ENCODE measurements at places on chromosomes 16 and 17. TPM values are rescaled to one million over a fixed set of nuclear protein-coding genes. Genes with fewer than 3 reads are reported as not detected.
A peak's percentile ranks its signal among the peaks of the same experiment; 100 is the strongest.

GRCh38 chr17:17900615-17901520 lies 64.1 kb upstream of the SREBF1 start:
- peak; percentile 54 for DNase-seq

- no peak for DNase-seq
Measured at GRCh38 chr16:75558846-75559401, 2.9 kb upstream of the TMEM231 start.

GRCh38 chr16:84355149-84355548 lies 13.2 kb upstream of the ATP2C2 start:
- no peak for DNase-seq

DNA sequence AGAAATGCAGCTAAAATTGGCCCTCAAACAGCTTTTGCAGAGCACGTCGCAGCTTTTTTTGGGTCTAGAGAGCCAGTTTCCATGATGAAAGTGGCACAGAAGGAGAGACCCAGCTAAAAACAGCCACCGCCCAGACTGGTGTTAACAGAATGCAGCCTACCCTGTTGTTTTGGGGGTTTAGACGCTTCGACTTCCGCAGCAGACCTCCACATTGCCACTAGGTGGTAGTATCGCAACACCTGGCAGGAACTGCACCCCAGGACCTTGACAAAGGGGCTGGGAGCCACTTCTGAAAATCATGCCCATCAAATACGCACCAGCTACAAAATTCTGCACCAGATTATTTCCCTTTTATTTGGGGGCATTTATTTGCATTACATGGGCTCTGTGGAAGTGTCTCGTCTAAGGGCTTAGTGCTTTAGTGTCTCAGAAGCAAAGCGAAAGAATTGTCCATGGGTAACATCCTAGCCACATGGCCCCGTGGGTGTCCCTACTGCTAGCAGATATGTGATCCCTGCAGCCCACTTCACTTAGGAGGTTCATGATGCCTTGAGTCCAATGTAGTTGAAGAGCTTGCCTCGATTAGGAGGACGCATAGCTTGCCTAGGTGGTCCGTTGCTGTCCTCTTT lies 167.1 kb downstream of the HAPSTR1 start:
- peak; percentile 86 for DNase-seq

- DNase-seq: no peak
Measured at GRCh38 chr17:62405451-62405850, 18.2 kb upstream of the METTL2A start.

DNA sequence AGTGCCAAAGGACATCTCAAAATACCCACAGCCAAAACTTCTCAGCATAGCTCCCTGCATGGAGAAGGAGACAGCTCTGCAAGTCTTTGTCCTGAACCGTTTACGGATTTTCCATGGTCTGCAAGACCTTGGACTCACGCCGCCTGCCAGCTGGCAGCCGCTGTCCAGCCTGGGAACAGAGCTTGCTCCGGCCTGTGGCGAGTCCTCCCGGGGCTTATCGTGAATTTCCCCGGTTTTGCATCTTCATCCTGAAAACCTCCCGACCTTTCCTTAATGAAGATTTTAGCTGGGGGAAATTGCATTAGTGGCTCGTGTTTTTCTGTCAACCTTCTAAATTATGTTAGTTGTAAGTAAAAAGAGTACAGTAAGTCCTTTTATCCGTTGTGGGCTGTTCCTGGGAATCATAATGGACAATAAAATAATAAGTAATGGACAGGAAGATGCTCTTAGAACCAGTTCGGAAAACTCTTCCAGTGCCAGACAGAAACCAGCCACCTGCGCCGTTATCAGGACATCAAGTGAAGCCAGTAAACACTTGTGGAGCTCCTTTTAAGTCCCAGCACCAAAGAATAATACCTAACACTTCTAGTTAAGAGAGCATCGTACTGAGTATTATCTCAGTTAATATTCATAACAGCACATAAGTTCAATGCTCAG lies 112.4 kb upstream of the NOL11 start:
- peak; percentile 62 for DNase-seq

GRCh38 chr16:2160915-2161551 lies 5.5 kb downstream of the TRAF7 start:
- DNase-seq: no peak

GRCh38 chr16:72978212-72978611 lies 69.7 kb downstream of the ZFHX3 start:
- DNase-seq: no peak

DNA sequence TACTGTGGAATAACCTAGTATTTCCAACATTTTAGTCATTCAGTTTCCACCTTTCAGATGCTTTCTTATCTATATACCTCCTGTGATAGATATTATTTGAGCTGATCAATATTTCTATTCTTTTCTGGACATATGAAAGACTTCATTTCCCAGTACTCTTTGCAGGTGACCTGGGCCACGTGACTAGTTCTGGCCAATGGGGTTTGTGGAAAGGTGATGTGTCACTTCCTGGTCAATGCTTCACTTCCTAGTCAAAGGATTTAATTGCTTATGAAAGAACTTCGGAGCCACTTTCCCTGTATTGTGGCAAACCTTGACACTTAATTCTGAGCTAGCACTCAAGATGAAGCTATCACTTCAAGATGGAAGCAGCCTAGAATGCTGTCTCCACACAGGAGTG lies 248.9 kb upstream of the FOXF1 start:
- no peak for DNase-seq

GRCh38 chr17:50270435-50271362 lies 3.6 kb upstream of the TMEM92 start:
- no peak for DNase-seq

DNA sequence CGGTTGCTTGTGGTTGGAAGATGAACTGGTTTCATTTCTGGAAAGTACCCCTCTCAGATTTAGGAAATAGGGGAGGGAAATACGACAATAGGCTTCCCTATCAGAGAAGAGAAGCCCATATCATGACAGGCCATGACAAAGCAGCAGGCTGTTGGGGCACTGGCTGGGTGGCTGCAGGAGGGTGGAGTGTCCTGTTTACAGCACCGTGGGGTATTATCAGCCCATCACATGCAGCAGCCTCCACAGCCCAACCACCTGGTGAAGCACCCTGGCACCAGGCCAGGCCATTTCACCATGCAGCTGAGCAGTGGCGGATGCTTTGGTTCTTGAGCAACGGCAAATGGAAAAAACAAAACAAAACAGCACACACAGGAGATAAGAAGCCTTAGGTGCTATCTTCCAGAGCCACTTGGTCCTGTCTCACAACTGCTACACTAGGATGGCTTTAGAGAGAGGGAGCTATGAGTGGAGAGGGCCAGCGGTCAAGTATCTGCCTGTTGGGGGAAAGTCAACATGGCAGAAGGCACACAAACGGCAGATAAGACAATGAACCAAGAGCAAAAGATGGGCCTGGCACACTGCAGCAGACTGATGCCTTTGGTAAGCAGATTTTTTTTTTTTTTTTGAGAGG lies 24.2 kb downstream of the FAM117A start:
- DNase-seq: no peak

DNA sequence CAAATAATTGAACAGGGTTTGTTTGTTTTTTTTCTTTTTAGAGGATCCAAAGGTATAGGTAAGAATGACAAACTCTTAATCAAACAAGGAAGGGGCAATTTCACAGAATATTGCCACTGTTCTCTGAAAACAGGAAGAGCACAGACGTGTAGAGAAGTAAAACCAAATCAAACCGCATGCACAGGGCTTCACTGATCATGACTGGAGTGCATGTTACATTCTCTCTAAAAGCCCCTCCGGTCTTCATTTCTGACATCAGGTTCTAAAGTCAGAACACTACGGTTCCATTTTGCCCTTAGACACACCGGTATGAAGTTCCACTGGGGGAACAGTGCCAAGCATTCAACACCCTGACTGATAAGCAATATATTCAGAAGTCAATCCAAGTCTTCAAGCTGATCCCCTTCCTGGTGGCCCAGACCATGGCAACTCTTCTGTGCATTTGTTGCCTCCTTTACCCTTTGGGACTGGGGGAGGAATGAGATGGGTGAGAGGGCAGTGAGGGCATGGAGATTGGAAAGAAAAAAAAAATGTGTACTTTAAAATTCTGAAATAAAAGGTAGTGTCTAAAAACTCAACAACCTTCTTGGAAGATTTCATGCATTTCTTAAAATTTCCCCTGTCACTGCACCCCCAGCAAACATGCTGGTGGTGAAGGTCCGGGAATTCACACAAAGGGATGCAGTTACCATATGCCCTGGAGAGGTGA lies 1.4 kb downstream of the MMD start:
- DNase-seq: no peak

DNA sequence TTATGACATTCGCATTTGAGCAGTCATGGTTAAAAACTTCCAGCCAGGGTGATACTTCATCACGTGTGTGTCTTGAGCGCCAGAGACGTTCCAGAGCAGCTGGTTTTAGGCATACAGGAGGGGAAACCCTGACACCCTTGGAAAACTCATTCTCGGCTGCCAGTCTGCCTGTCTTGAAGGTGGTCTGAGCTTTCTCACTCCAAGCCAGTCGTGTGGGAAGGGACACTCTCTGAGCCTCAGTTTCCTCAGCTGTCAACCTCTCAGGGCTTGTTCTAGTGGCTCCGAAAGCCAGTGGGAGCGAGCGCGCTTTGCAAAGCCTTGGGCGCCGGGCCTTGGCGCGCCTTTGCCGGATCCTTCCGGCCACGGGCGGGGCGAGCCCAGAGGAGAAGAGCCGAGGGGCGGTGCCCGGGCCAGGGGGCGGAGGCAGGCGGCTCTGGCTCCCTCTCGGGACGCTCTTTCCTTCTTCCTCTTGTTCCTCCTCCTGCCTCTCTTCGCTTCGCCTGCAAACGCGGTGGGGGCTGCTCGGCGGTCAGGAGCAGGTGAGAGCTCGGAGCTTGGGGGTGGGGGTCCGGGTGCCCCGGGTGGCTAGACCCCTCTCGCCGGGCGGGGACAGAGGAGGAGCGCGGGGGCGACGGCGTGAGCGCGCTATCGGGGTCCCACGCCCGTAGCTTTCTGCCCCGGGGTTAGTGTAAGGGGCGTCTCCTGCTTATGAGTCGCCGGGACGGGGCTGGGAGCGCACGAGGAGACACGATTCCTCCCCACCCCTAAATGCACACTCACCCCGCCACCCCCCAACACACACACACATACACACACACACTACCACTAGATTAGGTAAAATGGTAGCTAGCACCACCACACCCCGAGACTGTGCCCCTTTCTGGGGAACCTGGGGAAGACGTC lies at the start of gene LDAF1:
Gene LDAF1 (plus strand): TSS at position 467 of the 903 bp plus-strand sequence. CDS start 2,509 bp downstream, outside the sequence.
- DNase-seq: peak; percentile 50

DNA sequence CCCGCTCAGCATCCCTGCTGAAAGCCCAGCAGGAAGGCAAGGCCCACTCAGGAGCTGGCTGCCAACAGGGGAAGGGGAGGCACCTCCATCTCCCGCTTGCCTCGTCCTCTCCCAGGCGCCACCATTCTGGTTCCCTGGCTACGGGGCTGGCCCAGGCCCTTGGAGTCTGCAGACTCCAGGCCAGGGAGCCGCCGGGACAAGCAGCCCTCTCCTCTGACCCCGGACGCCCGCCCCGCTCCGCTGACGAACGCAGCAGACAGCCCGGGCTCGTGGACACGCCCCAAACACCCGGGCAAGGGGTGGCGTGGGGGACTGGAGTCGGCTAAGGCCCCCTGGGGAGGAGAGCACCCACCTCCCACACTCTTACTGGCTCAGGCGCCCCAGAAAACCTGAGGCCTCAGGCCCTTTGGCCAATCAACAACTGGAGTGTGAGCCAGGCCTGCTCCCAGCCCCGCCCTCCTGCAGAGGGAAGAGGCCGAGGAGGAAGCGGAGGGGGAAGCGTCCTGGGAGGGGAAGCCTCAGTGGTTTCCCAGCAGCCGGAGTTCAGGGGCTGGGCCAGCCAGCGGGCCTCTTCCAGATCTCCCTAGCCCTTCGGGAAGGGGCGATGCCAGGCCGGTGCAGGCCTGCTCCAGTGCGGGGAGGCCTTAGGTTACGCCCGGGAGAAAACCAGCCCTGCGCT lies 4.2 kb downstream of the MNT start:
- peak; percentile 69 for DNase-seq

GRCh38 chr17:5254414-5254813 lies 19.8 kb upstream of the SCIMP start:
- DNase-seq: no peak

GRCh38 chr16:61596655-61597054 lies 439.6 kb downstream of the CDH8 start:
- DNase-seq: peak; percentile 83

DNA sequence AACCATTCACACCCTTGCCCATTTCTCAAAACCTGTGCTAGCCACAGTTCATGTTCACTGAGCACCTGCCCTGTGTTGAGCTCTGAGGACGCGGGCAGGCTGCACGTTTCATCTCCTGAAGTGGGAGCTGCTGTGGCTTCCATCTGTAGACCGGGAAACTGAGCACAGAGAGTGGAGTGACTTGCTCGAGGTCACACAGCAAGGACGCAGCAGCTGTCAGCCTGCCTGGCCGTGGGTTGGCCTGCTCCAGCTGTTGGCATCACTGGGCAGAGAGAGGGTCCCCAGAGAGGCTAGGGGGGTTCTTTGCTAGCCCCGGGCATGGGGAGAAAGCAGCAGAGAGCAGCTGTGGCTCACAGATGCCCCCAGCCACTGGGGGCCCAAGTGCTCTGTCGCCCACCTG lies 28.8 kb downstream of the ZFPM1 start:
- DNase-seq: no peak

DNA sequence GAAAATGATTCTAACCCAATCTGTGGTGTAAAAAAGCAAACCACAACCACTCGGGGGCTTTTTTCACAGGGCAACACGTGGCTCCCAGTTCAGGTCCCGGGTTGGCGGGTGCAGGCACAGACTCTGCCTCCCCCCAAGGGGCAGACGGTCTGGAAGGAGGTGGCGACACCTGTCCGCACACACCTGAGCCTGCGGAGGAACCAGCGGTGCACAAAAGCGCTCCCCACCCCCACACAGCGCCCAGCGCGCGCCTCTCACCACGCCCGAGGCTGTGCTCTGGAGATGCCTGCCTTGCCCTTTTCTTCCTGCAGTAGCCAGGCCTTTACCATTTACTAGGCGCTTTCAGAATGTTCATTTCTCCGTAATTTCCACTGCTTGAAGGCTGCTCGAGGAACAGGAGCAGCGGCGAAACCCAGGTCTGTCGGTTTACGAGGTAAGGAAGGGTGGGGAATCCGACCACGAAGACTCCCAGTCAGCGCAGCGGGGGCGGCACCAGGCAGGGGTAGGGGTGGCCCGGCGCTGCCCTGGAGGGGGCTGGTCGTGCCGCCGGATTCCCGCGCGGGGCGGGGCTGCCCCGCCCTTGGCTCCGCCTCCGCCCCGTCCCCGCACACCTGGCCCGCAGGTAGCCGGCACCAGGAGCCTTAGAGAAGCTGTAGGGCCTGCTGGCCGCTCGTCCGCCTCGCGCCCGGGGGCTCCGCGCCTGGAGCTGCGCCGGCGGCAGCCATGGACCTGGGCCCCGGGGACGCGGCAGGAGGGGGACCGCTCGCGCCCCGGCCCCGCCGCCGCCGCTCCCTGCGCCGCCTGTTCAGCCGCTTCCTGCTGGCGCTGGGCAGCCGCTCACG lies at the start of gene USP43:
Gene USP43 (plus strand): TSS at position 608 of the 842 bp plus-strand sequence. CDS start 116 bp downstream, at position 724.
- DNase-seq: peak; percentile 59

The CMTM2 gene
- polyA plus RNA-seq: 0.32 TPM

The TBC1D3K gene
- polyA plus RNA-seq: not detected

The ITGAD gene
- not detected for polyA plus RNA-seq

The TMC7 gene
- 4.5 TPM for polyA plus RNA-seq

The NXN gene
- polyA plus RNA-seq: 127 TPM

The SDR42E2 gene
- not detected for polyA plus RNA-seq

The KRTAP9-2 gene
- polyA plus RNA-seq: not detected

The CACNG1 gene
- polyA plus RNA-seq: 1.1 TPM

The HID1 gene
- polyA plus RNA-seq: 93.8 TPM

Measured in brain (organoid and tissue), 16 donors.